Adipocyte (in vitro differentiated cells): ENCODE measurements at places on chromosomes 13 and 19.

DNA sequence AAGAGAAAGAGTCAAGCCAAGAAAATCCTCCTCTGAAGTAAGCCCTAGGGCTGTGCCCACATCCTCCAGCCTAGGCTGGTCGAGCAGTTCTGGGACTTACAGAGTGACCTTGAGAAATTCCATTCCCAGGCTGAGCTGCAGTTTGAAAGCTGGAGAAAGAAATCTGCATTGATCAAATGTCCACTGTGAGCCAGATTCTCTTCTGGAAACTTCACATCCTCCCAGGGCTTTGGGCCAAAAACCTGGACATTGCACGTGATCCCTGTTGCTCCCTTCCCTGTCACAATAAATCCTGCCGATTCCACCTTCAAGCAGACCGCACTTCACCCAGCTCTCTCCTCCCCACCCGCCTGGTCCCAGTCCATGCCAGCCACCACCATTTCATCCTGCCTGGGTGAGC lies 15.7 kb downstream of the TMEM143 start:
- DNase-seq = no peak

- DNase-seq = peak; percentile 64
These were observed 942.4 kb upstream of the PCDH20 start for GRCh38 chr13:62357887-62358645.

DNA sequence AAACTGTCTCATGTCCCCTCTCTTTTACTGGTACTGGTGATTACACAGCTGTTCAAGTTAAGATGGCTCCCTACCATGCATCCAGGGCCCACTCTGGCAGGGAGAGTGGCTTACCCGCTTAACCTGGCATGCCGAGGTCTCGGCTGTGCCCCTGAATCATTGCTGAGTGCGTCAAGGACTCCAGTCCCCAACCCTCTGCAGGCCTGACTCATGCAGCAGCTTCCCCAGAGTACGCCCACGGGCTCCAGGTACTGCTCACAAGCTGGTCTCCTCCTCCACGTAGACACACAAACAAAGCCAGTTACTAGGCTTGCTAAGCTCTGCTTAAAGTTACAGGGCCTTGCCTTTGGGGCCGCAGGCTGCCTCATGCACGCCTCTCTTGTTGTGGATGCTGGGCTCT lies 447.4 kb downstream of the COG6 start:
- no peak for DNase-seq

- DNase-seq = no peak
These were observed 32.7 kb upstream of the SOX1 start for GRCh38 chr13:112034231-112034630.

DNA sequence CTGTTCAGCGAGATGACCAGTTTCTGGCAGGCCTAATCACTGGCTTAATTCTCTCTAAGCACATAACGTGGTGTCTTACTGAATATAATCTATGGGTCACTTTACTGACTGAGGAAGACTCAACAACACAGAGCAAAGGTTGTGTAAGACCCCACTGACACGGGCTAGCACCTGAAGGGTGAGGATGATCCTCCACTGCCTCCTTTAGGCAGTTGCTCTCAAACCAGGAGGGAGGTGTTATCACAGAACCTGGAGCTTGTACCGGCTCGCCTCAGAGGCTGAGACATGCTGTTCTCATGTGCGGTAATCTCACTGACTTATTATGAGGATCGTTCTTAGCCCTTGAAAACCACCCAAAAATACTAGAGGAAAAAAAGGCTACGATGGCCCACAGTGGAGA lies 28.3 kb downstream of the RCBTB2 start:
- no peak for DNase-seq

DNA sequence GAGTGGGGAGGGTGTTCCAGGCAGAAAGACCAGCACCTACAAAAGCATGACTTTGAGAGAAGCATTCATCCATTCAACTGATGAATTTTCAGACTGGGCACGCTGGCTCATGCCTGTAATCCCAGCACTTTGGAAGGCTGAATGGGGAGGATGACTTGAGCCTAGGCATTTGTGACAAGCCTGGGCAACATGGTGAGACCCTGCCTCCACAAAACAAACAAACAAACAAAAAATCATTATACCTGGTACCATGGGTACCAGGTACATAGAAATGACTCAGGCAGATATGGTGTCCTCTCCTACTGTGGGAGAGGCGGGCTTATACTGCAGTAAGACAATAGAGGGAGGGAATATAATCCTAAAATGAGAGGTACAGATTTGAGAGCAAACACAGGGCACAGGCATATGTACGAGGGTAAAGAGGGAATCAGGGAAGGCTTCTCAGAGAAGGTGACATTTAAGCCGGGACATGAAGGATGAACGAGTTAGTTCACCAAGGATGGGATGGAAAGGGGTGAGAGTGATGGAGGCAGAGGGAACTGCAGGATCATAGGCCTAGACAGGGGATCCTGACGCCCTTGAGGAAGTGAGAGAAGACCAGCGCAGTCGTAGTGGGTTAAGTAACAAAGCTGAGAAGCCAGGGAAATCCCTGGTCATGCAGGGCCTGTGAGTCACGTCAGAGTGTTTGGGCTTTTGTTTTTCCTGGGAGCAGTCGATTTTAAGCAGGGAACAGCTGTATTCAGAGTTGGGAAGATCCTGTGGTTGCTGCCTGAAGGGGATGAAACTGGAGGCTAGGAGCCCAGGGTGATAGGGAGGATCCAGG lies 2.9 kb downstream of the CYP2S1 start:
- no peak for DNase-seq
